AG09309 (cell line): ENCODE measurements at places on chromosomes 11 and 22.
A peak's percentile ranks its signal among the peaks of the same experiment; 100 is the strongest.

DNA sequence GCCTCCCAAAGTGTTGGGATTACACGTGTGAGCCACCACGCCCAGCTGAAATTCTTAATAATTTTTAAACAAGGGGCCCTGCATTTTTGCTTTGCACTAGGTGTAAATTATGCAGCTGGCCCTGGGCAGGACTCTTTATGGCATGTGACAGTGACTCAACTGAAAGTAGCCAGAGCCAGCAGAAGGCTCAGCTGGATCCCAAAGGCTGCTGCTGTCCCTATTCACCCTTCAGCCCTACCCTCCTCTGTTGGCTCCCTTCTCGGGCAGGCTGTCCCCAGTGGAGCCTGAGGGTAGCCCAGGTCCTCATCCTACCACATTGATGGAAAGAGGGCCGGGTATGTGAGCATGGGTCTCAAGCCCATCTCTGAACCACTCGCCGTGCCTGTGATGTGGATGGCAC lies 45.6 kb downstream of the CD82 start:
- no peak for DNase-seq

DNA sequence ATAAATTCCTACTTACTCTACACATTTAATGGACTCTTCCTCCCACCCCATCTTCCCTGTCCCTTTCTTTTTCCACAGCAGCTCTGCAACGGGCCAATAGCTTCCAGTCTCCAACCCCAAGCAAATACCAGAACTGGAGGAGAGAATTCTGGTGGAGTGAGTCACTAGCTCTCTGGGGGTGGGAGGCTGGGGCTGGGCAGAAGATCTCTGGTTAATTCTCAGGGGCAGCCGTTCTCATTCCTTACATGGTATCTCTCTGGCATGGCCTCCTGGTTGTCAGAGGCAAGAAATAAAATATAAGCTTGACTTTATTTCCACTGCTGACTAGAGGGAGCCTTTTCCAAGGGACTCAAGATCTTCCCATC lies 90.4 kb upstream of the PARVA start:
- DNase-seq = peak; percentile 88

DNA sequence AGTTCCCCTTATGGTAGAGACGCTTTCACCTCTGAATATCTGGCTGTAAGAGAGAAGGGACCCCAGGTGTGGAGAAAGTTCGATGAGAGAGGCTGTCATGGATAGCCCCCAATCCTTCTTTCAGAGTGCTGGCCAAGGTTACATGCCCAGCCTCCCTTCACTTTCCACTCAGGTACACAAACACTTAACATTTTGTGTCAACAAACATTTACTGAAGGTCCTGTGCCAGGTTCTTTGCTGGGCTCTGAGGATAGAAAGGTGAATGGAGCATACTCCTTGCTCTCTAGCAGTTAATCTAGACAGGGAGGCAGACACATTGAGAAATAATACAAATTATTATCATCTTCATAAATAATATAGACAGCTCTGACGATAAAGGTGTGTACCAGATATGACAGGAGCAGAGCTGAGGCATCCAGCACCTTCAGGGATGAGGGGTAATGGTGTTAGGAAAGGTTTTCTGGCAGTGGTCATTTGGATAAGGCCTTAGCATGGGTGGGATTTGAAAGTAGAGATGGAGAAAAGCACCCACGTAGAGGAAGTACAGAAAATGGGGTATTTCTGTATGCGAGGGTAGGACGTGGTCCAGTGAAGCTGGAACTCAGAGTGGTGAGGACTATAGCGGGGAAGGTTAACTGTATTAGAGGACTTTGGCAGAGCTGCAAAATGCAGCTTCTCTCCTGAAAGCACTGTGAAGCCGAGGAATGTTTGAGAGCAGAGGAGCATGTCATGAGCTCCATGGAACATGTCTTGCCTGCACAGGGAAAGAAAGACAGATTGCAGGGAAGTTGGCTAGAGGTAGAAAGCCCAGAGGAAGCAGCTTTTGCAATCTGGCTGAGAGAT lies 19.6 kb downstream of the PPFIBP2 start:
- no peak for DNase-seq

DNA sequence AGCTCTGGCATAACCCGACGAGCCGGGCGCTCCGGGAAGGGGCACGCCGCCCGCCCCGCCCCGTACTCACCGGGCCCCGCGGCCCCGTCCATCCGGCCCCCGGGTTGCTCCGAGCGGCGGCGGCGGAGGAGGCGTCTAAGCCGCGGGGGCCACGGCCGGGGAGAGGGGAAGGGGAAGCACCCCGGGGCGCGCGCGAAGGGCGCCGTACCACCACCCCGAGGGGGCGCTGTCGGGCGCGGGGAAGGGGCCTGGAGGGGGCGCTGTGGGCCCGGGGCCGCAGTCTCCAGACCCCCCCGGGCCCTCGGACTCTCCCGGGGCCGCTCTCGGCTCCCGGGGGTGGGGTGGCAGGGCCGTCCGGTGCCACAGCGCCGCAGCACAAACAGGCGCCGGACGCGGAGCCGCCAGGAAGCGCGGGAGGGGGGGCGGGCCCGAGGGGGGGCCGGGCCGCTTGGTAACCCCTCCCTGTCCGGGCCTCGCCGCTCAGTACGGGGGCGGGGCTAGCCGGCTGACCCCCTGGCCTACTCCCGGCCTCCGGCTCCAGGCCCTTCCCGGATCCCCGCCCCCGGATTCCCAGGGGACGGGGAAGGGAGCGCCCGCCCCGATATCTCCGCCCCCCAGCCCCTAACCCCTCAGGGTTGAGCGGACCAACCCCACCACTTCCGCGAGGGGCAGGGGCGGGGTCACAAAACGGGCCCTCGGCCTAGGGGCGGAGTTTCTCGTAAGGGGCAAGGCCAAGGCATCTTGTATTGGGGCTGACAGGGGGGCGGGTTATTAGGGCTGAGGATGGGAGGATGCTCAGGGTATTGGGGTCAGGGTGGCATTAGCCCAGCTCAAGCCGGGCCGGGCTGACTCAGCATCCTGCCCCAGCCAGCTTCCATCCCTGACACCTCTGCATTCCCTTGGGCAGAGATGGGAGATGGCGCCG lies at the start of the genes EML3 and ROM1:
EML3 (minus strand) TSS at position 410 of the 925 bp plus-strand sequence; CDS start at position 92, 318 bp downstream.
ROM1 (plus strand) TSS at position 892 of the 925 bp plus-strand sequence; CDS start at position 917, 25 bp downstream.
- no peak for DNase-seq

- peak; percentile 25 for DNase-seq
Observed at GRCh38 chr11:118956094-118956846, at the start of gene UPK2. UPK2 (plus strand) TSS chr11:118956298; CDS start chr11:118956351, 53 bp downstream.
